Stimulated activated CD4-positive, alpha-beta T cell treated with anti-CD3 and anti-CD28 coated beads, Interleukin-4, amount 100 ng/mL, for 4 hours (primary cell): ENCODE measurements at places on chromosomes 2 and 18.

- DNase-seq: no peak
Observed at GRCh38 chr2:95002498-95002897, 23.0 kb upstream of the MAL start.

DNA sequence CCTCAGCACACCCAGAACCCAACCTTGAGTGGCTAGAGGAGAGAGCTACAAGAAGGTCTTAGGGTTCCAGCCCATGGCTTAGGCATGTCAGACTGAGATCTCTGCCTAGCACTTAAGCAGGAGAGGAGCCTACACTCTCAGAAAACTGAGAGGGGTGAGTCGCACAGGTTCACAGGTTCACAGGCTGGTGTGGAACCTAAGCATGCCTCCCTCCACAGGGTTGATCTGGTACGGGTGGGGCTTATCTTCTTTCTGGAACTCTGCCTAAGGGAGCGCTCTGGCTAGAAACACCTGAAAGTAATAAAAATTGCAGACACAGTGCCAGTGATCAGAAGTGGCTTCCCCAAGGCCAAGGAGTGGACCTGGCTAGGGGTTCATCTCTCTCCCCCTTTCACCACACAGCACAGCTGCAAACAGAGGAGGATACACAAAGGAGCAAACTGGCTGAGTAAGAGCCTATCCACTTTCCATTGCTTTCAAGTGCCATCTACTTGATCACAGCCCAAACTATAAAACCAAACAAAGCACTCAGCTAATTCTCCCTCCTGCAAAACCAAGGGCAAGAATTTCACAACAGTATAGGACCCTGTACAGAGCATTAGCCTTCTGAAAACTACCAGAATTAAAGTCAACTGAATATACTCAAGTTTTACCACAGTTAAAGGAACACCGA lies 481.9 kb upstream of the SETBP1 start:
- no peak for DNase-seq

GRCh38 chr2:54396798-54397197 lies 59.3 kb upstream of the SPTBN1 start:
- DNase-seq: no peak

- DNase-seq: no peak
Observed at GRCh38 chr2:215705771-215706361, 270.0 kb upstream of the FN1 start.

- no peak for DNase-seq
Observed at GRCh38 chr2:28647682-28648081, 103.9 kb upstream of the PPP1CB start.

DNA sequence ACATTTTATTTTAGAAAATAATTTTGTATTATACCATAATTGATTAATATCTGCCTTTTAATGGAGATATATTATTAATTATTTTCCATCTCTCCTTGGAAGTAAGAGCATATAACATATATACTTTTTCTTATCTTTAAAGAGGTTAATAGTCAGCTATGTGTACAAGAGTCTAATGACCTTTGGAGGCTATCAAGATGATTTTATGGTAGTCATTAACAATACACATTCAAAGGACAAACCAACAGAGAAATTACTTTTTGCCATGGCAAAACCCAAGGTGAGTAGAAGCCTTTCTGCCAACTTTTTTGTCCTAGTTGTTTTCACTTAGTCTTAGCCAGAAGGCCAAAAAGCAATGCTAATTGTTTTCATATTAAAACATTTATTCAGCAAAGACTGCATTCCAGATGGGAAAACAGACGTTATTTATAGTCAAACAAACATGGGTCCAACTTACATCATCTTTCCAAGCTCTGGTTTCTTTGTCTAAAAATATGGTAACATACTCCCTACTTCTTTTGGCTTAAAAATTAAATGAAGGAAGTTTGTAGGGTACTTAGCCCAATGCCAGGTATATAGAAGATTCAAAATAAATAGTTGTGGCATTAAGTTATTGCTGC lies 9.6 kb upstream of the DYNC2LI1 start:
- DNase-seq: no peak

GRCh38 chr2:68696554-68696953 lies 38.1 kb upstream of the ARHGAP25 start:
- no peak for DNase-seq

- DNase-seq: no peak
Observed at GRCh38 chr2:108194409-108195132, 45.2 kb upstream of the SULT1C3 start.

- no peak for DNase-seq
Observed at GRCh38 chr2:10614939-10615338, 74.8 kb downstream of the NOL10 start.

DNA sequence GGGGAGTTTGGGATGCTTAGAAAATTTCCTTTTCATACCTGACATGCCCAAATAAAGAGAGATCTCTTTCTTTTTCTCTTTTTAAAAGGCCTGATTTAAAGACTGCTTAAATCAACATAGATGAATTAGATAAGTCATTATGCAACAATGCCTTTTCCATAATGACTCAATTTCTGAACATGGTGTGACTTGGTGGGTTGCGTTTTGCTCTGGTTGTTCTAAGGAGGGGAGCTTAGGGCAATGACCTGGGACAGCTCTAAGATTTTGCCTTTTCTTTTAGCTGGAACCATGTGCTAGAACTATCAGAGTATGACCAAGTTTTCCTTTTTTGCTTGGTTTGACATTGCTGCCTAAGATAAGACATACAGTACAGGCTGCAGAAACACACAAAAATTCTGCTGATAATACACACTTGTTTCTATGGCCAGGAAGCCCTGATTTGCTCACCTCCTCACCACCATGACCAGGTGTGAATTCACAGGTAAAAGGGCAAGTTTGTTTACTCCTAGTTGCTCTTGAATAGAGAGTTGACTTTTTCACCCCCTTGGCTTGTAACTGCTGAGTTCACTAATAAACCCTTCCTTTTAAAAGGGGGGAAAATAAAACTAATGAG lies 58.1 kb upstream of the IL1RL1 start:
- DNase-seq: no peak

- no peak for DNase-seq
Observed at GRCh38 chr18:12336171-12336613, 28.2 kb downstream of the TUBB6 start.

DNA sequence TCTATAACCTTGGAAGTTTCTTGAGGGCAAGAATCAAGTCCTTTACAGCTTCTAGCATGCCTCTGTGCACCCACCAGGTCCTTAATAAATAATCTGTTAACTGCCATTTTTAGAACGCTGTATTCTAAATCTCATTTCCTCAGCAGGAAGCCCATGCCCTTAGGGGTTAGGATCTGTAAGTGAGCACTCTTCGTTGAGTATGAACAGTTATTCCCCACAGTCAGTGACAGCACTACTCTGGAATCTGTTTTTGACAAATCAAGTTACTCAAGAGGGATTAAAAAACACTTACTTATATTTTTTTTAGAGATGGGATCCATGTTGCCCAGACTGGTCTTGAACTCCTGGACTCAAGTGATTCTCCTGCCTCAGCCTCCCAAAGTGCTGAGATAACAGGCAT lies 14.6 kb downstream of the PAIP2B start:
- no peak for DNase-seq

DNA sequence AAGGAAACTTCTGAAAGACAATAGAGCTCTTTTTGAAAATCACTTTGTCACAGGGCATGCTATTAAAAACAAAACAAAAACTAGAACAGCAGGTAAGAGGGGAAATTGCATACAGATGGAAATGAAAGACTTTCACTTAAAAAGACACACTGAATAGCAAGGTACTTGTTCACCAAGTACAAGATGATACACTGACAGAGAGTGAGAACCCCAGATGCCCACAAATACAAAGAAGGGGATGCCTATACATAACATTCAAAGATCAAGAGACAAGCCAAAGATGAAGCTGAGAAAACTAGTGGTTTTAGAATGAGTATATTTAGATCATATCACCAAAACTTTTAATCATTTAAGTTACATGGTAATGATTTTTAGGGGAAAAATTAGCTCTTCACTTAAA lies 60.7 kb downstream of the ASXL2 start:
- no peak for DNase-seq

- no peak for DNase-seq
Observed at GRCh38 chr2:160194946-160195345, 5.1 kb downstream of the ITGB6 start.

DNA sequence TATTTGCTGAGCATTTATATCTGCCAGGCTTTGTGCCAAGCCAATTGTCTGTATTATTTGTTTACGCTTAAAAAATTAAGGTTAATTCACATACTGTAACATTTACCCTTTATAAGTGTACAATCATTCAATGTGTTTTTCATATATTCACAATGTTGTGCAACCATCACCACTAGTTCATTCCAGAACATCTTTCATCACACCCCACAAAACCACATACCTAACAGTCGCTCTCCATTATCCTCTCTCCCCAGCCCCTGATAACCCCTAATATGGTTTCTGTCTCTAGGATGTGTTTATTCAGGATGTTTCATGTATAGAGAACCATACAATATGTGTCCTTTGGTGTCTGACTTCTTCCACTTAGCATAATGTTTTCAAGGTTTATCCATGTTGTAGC lies 234.1 kb downstream of the INSIG2 start:
- no peak for DNase-seq

DNA sequence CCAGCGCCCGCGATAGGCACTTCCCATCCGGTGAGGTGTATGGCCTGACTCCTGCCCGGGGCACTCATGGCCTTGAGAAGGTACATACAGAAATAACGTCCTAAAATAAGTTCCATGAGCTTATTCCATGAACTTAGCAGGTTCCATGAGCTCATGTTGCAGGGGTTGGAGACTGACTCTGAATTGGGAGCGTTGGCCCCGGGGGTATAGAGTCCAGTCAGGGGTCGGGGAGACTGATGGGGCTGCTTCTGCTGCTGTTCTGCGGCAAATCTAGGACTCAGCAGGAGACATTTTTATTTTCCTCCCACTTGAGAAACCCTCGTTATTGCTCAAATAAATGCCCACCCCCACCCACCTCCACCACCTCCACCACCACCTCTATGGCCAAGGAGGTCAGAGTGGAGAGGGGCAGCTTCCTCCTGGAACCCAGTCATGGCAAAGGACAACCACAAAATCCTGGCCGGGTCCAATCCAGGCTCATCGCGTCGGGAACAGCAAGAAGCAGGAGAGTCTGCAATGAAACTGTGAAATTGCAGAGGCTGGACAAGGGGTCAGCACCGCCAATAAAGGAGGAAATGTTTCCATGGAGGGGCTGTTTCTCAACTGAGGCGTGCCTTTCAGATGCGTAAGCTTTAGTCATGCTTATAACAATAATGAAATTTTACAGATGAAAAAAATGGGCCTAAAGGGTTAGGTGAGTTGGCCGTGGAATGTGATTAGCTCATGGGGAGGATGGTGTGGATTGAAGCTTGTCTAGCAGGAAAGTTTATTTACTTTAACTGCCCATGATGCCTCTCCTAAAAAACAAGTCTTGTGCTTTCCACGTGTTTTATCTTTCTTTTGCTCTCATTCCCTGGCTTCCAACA lies 136.6 kb upstream of the ALKAL2 start:
- no peak for DNase-seq

- no peak for DNase-seq
Observed at GRCh38 chr2:18209934-18210639, 331.6 kb downstream of the KCNS3 start.

DNA sequence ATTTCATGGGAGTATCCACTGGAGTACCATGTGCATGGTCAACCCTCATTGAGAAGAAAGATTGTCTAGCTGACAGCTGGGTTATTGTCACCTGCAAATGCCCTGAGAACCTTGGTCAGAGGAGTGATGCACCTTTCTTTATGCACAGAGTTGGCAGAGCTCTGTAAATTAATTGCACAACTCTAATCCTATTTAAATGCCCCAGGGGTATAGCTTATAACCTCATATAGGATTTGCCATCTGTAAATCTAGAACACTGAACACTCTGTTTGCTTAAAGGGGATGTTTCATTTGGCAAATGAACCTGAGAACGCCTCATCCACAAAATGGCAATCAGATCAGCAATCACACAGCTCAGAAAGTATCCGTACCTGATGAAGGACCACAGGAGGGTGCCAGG lies 71.8 kb upstream of the SP5 start:
- DNase-seq: no peak

DNA sequence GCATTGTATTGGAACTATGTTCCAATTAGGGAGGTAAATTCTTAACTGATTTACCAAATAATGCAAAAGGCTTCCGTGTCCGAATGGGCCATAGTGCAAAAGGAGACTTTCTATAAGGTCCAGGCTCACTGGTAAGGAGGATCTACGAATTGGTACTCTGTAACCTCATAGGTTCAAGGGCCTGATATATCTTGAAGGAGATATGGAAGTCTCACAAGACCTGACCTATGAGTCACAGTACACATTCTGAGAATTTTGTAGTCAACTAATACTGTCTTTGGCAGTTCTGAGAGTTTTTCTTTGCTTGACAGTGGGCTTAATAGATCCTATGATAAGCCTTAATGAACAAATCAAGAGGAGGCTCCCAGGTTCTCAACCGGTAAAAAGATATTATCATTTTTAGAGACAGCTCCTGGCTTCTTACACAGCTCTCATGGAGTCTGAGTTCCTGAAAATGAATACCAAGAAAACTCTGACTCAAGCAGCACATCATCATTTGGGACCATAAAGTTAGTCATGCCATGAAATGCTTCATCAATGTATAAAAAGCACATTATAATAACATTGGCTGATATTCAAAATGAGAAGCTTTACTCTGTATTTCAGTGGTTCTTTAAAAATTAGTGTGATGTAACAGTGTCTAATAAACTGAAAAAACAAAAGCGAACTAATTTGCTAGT lies 1275.2 kb upstream of the CRIM1 start:
- DNase-seq: no peak
